ENCODE measurements at places on chromosomes 1 and 21.

DNA sequence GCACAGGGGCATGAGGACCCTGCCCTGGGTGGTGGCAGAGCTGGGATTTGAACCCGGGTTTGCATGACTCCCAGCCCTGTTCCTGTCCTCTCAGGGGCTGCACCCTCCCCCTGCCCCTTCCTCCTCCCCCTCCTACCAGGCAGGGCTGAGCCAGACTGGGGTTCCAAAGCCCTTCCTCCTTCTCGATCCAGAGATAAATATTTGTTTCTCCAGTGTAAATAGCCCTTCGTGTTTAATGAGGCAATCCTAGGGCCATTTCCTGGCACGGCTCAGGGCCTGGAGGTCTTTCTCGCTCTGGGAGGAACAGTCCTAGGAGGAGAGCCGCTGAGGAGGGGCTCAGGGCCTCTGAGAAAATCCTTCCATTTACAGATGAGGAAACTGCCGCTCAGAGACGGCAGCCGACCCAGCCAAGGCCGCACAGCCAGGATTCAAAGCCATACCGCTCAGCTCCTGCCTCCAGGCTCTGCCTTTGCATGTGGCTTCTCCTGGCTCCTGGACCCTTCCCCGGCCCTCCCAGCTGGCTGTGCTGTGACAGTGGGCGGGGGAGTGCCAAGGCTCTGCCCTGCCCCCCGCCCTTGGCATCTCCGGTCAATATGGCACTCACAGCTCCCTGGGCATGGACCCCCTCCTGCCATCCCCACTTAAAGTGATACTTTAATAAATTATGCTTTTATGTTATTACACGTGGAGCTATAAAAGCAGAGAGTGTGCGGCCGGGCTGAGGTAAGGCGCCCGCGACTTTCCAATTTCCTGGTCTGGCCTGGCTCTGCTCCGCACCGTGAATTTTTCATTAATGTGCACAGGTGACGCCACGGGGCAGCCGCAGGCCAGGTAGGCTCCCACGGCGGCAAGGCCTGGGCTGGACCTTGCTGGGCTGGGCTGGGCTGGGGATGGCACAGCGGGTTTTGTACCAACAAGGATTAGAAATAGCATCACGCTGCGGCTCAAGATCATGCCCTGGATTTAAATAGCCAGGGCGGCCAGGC is 114.7 kb upstream of the WNT4 start:
- DNase-seq, result no peak

- no peak for DNase-seq
Measured at GRCh38 chr1:90706437-90707362, 10.4 kb downstream of the BARHL2 start.

- DNase-seq, result no peak
Measured at GRCh38 chr1:73673971-73674370, 524.0 kb downstream of the LRRIQ3 start.

DNA sequence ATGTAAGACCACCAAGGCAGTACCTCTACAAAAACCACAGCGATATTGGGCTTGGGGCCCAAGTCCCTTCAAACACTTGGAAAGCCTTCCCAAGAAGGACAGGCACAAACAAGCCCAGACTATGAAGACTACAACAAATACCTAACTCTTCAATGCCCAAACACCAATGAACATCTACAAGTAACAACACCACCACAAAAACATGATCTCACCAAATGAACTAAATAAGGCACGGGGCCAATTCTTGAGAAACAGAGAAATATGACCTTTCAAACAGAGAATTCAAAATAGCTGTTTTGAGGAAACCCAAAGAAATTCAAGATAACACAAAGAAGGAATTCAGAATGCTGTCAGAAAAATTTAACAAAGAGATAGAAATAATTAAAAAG is 86.8 kb downstream of the COL24A1 start:
- no peak for DNase-seq

GRCh38 chr21:44301961-44302406 is 2.1 kb downstream of the PFKL start:
- DNase-seq, result no peak

DNA sequence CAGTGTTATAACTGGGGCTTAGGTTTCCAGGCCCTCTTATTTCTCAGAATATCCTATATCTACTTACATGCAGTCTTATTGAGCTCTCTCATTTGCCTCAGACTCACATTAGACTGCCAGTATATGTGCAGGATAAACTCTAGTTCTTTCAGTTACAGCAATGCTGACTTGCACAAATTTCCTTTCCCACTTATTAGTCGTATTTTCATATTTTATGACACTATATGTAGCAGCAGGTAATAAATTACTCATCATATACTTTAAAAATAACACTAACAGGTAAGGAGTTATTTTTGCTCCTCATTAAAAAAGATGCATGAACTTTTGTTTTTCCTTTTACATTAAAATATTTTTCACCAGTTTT is 65.7 kb downstream of the GADD45A start:
- DNase-seq, result no peak

GRCh38 chr1:225817611-225818061 is 7.7 kb downstream of the EPHX1 start:
- no peak for DNase-seq

GRCh38 chr1:65265296-65265650 is 44.1 kb upstream of the DNAJC6 start:
- DNase-seq, result no peak

DNA sequence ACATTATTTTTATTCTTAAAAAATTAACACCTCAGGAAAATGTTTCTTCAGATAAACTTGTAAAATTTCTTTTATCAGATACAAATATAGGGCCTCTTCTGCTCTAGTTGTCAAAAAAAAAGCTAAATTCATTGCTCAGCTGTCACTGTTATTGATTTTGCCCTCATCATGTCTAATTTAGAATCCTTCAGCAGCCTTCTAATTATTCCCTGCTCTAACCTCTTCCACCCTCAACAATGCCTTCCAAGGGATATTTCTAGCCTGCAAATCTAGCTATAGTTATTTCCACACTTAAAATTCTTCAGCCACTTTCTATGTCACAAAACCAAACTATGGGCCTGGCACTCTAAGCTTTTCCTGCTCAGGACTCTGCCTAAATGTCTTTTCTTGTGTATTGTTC is 25.2 kb downstream of the PDE4B start:
- no peak for DNase-seq

DNA sequence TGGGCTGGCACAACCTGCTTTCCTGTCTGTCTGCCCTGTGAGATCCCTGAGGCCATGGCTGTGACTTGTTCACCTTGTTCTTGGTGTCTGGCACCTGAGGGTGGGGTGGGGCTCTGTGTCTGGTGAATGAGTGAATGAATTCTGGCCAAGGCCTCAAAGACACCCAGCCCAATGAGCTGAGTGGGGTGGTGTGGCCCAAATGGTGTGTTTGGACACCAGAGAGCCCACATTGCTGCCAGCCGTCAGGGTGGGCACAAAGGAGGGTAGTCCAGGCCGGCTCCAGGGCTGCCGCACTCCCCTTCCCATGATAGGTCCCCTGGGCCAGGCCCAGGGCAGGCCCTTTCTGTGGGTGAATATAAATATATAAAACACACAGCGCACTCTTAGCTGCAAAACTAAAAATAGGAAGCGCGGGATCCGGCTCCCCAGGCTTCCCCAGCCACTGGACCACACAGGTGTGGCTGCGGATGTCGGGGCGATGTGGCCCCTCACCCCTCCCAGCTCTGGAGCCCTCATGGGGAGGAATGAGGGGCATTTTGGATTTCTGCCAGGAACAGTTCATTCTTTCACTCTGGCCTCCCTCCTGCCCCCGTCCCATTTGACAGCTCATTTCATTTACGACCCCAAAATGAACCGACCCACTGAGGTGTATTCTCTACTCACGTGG is 33.3 kb downstream of the RUNX3 start:
- DNase-seq, result no peak

GRCh38 chr1:6858596-6858995 is 73.3 kb downstream of the CAMTA1 start:
- DNase-seq, result no peak

GRCh38 chr1:158310623-158311022 is 20.7 kb downstream of the CD1B start:
- no peak for DNase-seq

GRCh38 chr1:110859062-110859461 is 13.9 kb upstream of the CD53 start:
- DNase-seq, result no peak

All from stimulated activated naive CD4-positive, alpha-beta T cell (primary cell).